ENCODE measurements at places on chromosomes 16 and 17. TPM values are rescaled to one million over a fixed set of nuclear protein-coding genes. Genes with fewer than 3 reads are reported as not detected.

The PTX4 gene
- not detected for polyA plus RNA-seq

- DNase-seq = no peak
Observed at GRCh38 chr16:65318590-65319257, 196.9 kb upstream of the CDH11 start.

DNA sequence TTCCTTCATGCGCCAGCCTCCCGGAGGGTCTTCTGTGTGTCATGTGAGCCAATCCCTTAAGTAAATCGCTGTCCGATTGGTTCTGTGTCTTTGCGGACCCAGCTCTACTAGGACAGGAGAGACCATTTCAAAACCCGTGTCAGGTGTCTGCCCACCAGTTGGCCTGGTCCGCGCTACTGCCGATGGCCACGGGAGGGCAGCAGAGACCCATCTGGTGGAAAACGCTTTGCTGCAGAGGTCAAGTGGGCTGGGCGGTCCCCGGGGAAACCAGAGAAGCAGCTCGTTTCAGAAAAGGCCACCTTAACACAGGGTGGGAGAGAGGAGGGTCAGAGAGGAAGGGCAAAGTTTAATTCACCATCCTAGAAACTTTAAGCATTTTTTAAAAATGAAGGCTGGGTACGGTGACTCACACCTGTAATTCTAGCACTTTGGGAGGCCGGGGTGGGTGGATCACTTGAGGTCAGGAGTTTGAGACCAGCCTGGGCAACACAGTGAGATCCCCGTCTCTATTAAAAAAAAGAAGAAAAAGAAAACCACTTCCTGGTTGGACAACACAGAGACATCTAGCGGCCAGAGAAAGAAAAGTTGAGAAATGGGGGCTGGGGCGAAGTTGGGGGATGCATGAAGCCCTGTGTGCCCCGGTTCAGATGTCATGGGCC, 2.8 kb upstream of the CIBAR2 start:
- DNase-seq = peak; percentile 86

DNA sequence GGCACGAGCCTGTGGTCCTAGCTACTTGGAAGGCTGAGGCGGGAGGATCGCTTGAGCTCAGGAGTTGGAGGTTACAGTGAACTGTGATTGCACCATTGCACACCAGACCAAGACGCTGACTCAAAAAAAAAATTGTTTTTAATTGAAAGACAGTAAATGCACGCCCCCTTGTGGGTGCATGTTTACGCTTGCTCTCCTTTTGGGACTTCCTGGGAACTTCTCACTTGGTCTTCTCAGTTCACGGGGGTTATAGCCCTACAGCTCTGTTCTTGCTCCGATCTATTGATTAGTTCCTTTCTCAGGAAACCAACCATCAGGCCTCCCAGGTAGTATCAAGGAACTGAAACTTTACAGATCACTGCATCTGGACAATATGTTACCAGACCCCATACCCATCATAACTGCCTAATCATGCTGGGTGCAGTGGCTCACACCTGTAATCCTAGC, 14.2 kb upstream of the RIPOR1 start:
- peak; percentile 66 for DNase-seq

The PITPNM3 gene
- 1.1 TPM for polyA plus RNA-seq
